ENCODE measurements at places on chromosomes 16 and 17. TPM values are rescaled to one million over a fixed set of nuclear protein-coding genes. Genes with fewer than 3 reads are reported as not detected.

- DNase-seq: no peak
Observed at GRCh38 chr17:39239640-39240314, 14.0 kb upstream of the STAC2 start.

GRCh38 chr17:72812823-72813222, 279.7 kb downstream of the SLC39A11 start:
- DNase-seq: no peak

GRCh38 chr17:13544765-13545164, 57.0 kb downstream of the HS3ST3A1 start:
- no peak for DNase-seq

Gene TBC1D3C
- not detected for total RNA-seq

GRCh38 chr16:15770107-15770506, 86.7 kb downstream of the MYH11 start:
- DNase-seq: no peak

- DNase-seq: no peak
Observed at GRCh38 chr17:10705727-10706126, 8.3 kb downstream of the ADPRM start.

GRCh38 chr16:87464691-87465300, 28.0 kb downstream of the ZCCHC14 start:
- peak; percentile 88 for DNase-seq

DNA sequence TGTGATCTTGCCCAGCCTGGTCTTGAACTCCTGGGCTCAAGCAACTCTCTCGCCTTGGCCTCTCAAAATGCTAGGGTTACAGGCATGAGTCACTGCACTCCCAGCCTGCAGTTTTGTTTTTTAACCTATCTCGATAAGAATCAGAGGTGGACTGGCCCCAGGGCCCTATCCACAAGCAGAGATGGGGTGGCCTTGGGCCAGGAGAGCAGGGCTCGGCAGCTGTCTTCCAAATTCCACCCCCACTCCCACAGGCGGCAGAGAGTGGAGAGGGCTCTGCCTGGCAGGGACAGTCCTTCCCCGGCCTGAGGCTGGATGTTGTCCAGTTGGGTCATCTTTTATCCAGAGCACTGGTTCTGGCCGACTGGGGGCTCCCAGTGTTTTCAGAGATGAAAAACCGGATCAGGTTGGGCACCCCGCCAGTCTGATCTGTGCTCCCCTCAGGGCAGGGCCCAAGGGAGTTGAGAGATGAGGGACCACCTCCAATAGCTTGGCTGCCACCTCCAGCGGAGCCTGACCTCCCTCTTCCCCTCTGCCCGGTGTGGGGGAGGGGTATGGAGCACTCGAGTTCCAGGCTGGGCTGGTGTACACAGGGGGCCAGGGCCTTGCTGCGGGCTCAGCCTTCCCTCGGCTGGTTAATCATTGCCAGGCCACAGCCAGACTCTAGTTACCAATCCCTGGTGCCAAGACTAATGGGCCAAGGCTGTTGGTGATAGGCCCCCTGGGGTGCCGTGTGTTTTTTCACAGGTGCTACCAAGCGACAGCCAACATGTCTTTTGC, 30.3 kb upstream of the MYO15B start:
- DNase-seq: peak; percentile 42

Gene PRPSAP1
- total RNA-seq: 57.5 TPM

DNA sequence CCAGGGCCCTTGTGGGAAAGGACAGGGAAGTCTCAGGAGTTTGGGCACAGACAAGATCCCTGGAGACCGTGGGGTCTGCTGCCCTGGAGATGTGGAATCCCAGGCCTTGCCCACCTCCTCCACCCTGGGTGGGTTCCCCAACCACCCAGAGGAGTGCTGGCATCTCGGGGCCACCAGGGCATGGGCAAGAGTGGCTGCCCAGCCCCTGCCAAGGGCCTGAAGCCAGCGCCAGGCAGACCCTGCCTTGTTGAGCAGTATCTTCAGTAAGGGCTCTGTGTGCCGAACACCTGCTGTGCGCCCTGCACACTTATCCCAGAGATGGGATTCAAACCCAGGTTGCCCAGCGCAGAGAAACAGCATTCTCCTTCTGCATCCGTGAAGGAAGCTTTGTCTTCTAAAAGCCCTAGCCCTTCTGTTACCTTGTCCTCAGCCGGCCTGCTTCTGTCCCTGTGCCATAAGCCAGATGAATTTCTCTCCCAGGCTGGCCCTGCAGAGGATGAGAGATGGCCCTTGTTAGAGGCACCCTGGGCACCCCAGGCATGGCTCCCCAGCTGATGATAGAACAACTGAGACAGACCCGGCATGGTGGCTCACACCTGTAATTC, 32.4 kb downstream of the TMEM235 start:
- no peak for DNase-seq

GRCh38 chr16:64627781-64628180, 494.1 kb downstream of the CDH11 start:
- DNase-seq: no peak

- DNase-seq: no peak
Observed at GRCh38 chr17:10304758-10305300, 68.0 kb downstream of the MYH13 start.

Gene PPY
- total RNA-seq: not detected

DNA sequence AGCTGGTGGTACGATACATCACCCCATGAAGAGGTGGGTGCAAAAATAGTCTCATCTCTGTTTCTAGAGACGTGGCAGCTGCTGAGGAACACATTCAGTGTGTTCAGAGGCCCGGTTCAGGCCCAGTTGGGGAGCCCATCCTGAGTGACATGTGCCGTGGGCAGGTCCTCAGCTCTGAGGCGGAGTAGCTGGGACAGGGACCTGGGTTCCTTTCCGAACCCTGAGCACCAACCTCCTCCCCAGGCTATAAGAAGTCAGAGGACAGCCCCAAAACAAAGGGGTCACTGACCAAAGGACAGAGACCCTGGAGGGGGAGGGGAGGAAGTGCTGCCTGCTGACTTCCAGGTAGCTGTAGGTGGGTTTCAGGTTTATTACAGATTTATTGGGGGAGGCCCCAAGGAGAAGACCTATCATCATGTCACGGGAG, 5.1 kb downstream of the LDHD start:
- no peak for DNase-seq

GRCh38 chr17:49616601-49617131, 41.0 kb downstream of the NXPH3 start:
- DNase-seq: no peak

DNA sequence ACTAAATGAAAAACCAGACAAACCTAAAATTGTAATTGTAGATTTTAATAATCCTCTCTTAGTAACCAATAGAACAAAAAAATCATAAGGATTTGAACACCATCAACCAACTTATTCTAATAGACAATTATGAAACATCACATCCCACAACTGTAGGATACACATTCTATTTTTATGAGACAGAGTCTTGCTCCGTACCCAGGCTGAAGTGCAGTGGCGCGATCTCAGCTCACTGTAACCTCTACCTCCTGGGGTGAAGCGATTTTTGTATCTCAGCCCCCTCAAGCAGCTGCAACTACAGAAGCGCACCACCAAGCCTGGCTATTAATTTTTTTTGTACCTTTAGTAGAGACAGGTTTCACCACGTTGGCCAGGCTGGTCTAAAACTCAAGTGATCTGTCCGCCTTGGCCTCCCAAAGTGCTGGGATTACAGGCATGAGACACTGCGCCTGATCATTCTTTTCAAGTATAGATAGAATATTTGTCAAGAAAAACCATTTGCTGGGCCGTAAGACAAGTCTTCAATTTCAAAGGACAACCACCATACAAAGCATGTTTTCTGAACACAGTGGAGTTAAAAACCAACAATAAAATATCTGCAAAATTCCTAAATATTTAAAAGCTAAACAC, 49.8 kb downstream of the CREBBP start:
- DNase-seq: no peak

GRCh38 chr16:546909-547770, 13.1 kb upstream of the PRR35 start:
- no peak for DNase-seq

GRCh38 chr16:78664811-78665772, 565.6 kb downstream of the WWOX start:
- DNase-seq: no peak

DNA sequence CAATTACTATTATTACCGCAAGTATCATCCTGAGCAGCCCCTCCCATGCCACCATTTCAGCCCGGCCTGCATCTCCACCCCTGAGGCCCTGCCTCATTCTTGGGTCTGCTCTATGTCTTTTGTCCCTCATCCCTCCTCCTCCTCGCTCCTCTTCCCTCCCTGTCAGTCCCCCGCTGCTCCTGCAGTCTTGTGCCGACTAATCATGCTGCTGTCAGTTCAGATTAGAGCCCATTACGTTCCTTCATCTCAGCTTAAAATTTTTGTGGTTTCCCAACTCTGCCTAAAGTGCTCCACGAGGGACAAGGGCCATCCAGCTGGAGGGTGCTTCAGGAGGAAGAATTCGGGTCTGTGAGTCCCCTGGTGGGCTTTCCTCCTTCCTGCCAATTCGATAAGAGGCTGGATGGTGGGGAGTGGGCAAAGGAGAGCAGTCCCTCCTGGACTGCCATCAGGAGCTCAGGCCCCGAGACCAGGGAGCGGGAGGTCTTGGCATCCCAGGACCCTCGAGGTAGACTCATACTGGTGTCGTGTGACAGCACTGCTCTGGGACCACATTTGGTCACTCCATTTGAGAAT, 32.9 kb upstream of the GOSR2 start:
- no peak for DNase-seq

DNA sequence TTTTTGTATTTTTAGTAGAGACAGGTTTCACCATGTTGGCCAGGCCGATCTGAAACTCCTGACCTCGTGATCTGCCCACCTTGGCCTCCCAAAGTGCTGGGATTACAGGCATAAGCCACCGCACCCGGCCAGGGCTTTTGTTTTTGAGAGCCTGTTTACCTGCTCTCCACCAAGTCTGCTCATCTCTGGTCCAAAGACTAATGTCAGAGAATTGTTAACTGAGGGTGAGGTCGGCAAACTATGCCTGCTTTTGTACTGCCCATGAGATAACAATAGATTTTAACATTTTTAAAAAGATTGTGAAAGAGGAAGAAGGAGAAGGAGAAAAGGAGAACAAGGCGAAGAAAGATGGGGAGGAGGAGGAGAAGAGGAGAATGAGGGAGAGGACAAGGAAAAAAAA, 26.0 kb downstream of the TMEM238L start:
- no peak for DNase-seq

DNA sequence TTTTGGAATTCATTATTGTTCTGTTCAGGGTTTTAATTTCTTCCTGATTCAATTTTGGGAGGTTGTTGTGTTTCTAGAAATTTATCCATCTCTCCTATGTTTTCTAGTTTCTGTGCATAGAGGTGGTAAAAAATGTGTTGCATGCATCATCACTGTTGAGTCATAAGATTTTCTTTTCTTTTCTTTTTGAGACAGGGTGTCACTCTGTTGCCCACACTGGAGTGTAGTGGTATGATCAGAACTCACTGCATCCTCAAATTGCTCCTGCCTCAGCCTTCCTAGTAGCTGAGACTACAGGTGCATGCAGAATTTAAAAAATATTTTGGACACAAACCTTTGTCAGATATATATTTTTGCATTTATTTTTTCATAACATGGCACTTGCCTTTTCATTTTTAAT, 184.8 kb downstream of the BCAS3 start:
- DNase-seq: no peak

DNA sequence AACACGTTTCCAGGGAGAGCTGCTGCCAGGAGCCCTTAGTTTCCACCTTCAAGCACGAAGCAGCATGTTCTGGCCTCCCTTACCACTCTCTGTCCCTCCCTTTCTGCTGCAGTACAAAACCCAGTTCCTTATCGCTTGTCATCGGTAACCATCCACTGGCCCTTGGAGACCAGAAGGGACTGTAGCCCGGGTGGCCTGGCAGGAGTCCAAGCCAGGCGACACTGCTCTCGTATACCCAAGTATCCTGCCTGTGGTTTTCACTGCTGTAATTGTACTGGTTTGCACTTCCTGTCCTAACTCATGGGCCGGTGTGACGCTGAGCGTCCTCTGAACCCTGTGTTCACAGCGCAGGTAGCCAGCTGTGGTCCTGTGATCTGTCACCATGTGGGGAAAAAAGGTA, 81.1 kb downstream of the MAF start:
- no peak for DNase-seq

Gene ZP2
- total RNA-seq: not detected

Gene TIMP2
- 78.3 TPM for total RNA-seq

DNA sequence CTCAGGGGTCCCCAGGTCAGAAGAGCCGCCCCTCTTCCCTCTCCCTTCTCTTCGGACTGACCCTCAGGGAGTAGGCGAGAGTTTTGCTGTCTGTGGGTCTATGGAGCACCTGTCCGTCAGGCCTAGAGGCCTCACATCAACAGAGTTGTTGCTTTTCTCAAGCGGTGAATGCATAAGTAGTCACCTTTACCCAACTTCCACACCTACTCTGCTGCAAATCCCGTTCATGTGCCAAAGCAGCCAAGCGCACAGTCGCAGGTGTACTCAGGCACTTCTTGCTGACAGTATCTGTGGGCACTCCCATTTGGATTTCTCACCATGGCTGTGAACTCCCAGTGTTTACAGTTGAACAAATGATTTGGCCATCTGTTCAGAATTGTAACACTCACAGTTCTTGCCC, 4.0 kb upstream of the FA2H start:
- no peak for DNase-seq

- DNase-seq: no peak
Observed at GRCh38 chr17:35575759-35576158, 2.6 kb downstream of the PEX12 start.

- no peak for DNase-seq
Observed at GRCh38 chr16:66447491-66447890, 20.4 kb downstream of the BEAN1 start.

- no peak for DNase-seq
Observed at GRCh38 chr16:13780406-13781168, 139.4 kb upstream of the ERCC4 start.

Gene CCR7
- not detected for total RNA-seq

DNA sequence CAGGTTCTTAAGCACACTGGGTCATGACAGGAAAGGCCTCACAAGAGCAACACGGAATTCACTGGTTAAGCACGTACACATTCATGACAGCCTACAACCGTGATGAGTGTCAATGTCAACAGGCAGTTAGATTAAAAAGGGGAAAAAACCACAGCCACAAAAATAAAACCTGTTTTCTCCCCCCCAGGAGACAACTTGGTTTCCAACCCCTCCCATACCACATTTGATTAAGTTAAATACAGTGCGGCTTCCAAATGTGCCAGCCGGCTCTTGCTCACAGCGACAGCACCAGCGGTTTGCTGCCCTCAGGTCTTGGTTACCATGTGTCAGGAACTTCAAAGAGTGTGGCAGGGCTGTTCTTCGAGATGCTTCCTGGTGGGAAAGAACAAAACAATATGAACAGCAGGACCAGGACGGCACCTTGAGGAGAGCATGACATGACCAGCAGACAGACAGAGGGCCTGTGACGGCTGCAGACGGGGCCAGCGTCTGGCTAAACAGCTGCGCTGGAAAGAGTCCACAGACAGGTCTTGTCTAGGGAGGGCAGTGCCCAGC, 193.6 kb downstream of the PARN start:
- DNase-seq: no peak

GRCh38 chr17:11786711-11787438, 188.6 kb downstream of the DNAH9 start:
- DNase-seq: no peak

- DNase-seq: no peak
Observed at GRCh38 chr16:86044881-86045590, 146.1 kb downstream of the IRF8 start.
